ENCODE measurements at places on chromosomes 2 and 18.
A peak's percentile ranks its signal among the peaks of the same experiment; 100 is the strongest.

DNA sequence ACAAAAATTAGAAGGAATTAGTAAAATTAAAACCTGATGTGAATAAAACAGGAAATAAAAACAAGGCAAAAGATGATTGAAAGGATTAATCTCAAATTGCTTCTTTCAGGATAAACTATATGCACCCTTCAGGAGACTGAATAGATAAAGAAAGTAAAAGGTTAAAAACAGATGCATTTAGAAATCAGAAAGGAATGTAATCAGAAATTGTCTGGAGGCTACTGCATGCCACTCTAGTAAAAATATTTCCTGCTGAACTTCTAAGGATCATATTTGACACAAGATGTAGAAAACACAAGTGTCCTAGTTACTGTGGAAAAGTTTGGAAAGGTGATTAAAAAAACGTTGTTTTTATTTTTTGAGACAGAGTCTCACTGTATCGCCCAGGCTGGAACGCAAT is 16.2 kb downstream of the CHCHD5 start:
- DNase-seq, result no peak

DNA sequence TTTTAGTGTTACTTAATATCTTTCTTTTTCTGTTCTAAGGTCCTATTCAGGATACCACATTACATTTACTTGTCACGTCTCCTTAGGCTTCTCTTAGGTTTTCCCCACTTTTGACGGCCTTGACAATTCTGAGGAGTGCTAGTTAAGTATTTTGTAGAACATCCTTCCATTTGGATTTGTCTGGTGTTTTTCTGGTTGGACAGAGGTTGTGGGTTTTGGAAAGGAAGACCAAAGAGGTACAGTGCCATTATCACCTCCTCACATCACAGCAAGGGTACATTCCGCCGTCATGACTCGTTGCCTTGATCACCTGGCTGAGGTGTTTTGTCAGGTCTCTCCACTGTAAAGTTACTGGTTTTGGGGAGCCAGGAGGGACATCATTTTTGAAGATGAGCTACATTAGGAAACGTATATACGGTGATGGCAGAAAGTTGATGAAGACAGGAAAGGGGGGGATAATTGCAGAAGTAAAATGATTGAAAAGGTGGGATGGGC is 88.4 kb upstream of the TMEM247 start:
- DNase-seq, result no peak

DNA sequence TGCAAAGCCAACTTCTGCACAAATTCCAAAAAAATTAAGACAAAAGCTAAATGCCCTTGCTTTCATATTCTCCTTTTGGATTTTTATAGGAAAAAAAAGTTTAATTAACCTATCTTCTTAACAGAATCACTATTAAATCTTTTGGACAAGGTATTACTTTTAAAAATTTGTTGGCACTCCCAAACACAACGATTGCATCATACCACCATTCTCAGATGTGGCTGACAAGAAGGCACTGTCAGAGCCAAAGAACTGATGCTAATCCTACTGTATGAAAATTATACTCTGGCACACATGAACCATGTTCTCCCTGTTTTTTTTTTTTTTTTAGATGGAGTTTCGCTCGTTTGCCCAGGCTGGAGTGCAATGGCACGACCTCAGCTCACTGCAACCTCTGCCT is 58.4 kb downstream of the NOL10 start:
- no peak for DNase-seq

- no peak for DNase-seq
These were observed 246.7 kb downstream of the SMAD2 start for GRCh38 chr18:47683774-47684173.

GRCh38 chr18:64259871-64260270 is 111.0 kb upstream of the LINC00305 start:
- no peak for DNase-seq

DNA sequence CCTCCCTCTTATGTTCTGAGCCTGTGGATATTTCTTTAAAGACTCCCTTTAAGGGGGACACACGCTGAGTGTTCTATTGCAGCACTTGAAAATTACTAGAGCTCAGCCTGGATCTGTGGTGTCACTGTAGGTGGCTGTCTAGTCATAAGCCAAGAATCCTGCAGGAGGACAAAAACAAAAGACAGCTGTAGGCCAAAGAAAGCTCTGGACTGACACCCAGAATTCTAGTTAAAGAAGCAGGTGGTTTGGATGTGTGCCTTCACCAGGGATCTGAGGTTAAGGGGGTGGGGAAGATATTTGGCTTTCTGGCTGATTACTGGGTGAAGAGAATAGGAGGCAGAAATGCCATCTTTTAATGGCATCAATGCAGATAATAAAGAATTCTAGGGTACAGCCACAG is 842.5 kb upstream of the NXPH2 start:
- DNase-seq, result no peak

DNA sequence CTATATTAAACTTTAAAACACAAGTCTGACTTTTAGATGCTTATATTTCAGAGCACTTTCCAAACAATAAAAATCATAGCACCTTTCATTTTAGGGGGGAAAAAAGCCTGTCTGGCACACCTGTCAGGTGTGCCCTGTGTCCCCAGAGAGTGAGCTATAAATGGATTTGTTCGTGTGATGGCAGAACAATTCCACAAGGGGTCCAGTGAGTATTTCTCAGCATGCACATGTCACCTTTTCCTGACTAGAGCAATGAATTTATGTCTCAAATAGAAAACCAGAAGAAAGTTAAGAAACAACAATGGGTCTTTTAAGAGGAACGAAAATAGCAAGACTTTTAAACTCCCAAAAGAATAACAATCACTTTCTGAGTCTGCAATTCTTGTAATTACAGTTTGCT is 55.9 kb downstream of the ACVR1C start:
- no peak for DNase-seq

DNA sequence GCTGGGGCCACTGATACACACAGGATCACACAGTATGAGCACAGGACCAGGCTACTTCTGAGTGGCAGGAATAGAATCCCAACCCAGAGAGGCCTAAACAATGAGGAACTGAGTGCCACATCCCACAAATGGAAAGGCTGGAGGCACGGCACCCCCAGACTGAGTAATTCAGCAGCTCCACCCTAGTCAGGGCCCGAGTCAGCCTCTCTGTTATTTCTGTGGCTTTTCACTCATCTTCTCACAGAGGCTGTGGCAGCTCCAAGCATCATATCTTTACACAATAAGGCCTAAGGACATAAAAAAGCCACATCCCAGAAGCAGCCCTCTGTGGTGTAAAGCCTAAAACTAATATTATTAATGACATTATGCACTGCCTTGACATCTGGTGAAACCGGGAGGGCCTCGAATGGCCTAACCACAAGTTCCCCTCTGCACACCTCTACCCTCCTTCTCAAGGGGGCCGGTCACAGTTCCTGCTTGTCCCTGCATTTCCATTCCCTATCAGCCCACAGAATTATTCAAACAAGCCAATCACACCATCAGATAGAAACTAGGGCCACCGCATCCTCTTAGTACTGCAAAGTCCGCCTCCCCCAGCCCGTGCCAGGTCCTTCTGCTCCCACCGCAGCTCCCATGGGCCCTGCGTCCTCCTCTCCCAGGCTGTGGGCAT is 12.5 kb upstream of the MAL start:
- DNase-seq, result peak; percentile 38

- DNase-seq, result no peak
These were observed 40.3 kb downstream of the COPS9 start for GRCh38 chr2:240095556-240096523.

DNA sequence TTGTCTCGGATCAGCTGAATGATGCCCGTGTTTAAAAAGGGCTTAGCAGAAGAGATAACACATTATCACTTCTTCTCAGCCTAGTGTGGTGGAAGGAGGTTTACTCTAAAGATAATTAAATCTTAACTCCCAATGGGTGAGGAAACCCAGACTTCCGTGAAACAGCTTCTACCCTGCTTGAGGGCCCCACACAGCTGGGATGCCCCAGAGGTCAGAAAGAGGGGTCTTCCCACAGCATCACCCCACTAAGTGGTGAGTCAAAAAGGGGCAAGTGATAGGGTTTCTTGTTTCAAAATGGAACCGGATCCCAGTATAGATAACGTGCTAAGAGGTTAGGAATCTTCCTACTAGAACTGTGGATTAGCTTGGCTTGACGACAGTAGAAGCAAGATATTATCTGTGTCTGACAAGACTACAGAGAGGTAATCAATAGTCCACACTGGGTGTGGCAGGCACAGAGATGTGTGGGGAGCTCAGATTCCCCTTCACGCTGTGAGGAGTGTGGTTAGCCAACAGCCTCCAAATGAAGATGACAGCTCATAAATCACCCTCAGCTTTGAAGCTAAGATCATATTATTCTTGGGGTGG is 129.6 kb upstream of the COPS8 start:
- no peak for DNase-seq

DNA sequence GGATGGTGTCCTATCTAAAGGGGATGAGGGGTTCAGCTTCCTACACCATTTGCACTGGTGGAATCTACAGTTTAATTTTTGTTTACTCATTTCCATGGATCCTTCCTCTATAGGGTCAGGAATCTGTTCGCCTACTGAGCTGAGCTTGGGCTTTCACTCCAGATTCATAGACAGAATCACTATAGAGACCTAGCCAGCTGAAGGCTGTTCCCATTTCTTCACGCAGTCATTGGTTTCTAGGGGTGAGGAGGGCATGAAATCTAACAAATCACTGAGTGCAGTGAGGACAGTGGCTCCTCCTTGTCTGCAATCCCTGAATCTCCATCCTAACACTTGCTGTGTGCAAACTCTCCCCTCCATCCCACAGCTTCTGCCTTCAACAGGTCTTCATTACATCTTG is 578.5 kb downstream of the TSN start:
- no peak for DNase-seq

DNA sequence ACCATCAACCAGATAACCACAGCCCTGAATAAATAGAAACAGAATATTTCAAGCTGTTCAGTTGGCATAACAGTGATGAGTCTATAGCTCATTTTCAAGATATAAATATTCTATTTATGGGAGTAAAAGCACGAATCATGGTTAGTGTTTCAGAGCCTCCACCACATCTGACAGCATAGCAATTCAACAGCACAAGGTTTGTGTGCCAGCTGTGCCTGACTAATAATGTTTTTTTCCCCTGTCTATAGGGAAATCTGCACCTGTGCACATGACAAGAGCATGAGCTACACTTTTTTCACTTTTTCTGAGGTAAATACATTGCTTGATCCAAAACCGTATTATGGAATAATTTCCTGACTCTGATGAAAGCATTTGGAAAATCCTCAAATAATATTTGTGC is 251.3 kb downstream of the RPIA start:
- no peak for DNase-seq

DNA sequence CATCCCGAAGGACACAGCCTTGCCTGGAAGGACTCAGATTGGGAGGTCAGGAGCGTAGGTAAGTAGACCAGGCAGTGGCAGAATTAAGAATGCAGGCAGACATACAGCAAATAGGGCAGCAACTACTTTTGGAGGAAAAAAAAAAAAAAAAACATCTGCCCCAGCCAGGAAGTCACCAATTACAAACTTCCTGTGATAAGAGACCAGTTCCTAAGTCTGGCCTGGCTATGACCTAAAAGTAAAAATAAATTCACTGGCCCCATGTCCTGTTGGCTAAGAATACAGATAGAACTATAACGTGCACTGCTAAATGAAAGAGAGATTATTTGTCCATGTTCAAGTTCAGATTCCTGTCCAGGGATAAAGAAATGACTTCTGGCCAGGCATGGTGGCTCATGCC is 45.2 kb upstream of the NOSTRIN start:
- no peak for DNase-seq

GRCh38 chr2:120734930-120735651 is 577 bp upstream of the GLI2 start:
- DNase-seq, result no peak

- no peak for DNase-seq
These were observed 287.2 kb downstream of the CYP26B1 start for GRCh38 chr2:71860381-71860926.

- DNase-seq, result no peak
These were observed 6.6 kb downstream of the IL1RN start for GRCh38 chr2:113133704-113134598.

GRCh38 chr2:171522052-171522787 is at the start of gene CYBRD1:
TSS of gene CYBRD1 (plus strand) at chr2:171522474. CDS start at chr2:171522546, 72 bp downstream.
- DNase-seq, result no peak

DNA sequence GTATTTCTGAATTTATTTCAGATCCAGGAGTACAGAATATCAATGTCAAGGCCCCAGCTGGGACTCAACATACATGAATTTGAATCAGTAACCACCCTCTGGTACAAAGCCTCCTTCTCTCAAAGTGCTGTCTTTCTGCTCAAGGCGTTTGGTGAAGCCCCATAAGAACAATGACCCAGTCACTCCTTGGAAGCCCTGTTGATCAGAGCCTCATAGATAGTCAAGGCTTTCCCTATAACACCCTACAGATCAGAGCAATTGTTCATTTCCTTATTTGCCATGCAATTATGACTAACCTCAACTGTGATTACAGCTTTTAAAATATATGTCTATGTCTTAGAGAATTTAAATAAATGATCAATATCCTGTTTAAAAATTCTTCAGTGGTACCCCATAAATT is 159.1 kb upstream of the CREB1 start:
- DNase-seq, result no peak

GRCh38 chr2:157792335-157793052 is 83.6 kb downstream of the ACVR1 start:
- DNase-seq, result no peak

- no peak for DNase-seq
These were observed 215.3 kb upstream of the CDH19 start for GRCh38 chr18:66819235-66819634.

DNA sequence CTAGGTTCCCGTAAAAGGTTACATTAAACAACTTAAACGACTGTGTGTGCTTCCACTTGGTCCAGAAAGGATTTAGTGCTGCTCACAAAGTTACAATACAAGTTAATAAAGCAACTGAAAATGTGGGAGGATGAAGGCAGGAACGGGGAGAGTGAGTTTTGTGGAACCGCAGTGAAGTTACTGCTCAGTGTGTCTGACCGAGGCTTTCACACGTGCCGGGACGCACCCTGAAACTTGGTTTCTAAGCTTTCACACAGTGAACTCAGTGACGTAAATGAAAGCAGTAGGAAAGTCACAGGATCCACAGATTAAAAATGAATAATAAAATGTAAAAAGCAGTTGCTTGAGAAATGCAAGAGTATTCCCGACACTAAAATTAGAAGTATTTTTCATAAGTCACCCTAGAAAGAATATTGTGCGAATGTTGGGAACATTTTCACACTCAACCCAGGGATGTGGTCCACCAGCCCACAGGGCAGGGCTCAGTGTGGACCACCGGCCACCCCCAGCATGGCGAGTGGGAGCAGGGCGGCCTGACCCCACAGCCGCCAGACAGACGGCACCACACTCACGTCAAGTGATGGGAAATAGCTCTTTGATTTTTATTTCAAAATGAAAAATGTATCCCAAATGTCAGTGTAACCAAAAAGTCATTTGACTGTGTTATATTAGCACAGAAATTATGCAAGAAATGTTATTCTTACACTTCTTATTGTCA is 32.6 kb upstream of the CHMP1B start:
- DNase-seq, result no peak

GRCh38 chr18:62028715-62029114 is 135.9 kb upstream of the RNF152 start:
- no peak for DNase-seq

DNA sequence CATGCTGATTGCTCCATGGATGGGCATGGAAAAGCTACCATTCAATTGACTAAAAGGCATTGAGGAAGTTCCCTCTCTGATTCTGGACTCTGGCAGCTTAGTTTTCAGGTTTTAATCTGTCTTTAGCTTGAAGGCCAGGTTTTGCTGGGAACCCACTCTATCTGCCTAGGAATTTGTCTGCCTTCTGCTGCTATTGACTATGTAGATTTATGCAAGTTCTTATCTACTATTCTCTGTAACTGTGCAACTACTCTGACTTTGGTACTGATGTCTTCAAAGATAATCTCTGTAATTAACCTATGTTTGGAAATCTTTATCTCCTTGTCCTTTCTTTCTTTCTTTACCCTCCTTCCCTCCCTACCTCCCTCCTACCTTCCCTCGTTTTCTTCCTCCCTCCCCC is 178.8 kb downstream of the DSEL start:
- DNase-seq, result no peak
